ENCODE measurements at places on chromosomes 4 and X. TPM values are rescaled to one million over a fixed set of nuclear protein-coding genes. Genes with fewer than 3 reads are reported as not detected.

DNA sequence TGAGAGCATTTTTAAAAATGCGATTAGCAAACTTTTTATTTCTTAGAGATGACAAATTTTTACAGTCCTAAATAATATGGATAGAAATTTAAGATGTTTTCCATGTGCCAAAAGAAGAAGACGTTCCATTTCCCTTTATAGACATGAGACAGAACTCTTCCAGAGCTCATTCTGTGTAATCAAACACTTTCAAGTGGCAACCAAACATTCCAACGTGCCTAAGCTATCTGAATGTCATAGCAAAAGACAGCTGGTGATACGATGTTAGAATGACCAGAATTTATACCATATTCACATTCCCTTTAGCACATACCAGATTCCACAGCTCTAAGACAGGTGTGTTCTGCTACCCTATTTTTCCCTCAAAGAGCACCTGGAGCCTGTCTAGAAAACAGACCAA, 133.2 kb downstream of the ENOX2 start:
- DNase-seq = no peak

GRCh38 chr4:152579107-152579764, 43.3 kb upstream of the FBXW7 start:
- DNase-seq = no peak

GRCh38 chr4:130029442-130029841, 933.5 kb downstream of the C4orf33 start:
- DNase-seq = no peak

The IL15 gene
- total RNA-seq = 0.91 TPM

DNA sequence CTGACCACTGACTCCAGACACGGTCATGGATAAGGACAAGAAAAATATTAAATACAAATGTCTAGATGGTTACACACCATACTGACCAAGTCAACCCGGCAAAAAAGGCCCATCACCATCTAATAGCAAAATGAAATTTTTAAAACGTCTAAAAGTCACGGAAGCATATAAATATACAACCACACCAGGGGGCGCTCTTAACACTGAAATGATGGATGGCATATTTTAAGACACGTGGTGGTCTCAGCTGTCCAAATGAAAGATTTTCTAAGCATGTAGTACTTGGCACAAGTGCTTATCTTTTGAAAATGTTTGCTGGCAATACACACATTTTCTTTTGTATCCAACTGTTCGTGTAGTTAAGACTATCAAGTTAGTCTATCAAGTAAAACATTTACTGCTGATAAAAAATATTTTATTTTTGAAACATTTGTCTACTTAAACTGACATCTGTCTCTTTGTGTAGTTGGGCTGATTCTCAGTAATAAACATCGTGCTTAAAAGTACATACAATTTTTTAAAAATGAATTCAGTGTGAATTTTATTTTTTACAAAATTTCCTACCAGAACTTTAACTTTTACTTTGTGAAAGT, 64.6 kb downstream of the COX7B2 start:
- peak; percentile 70 for DNase-seq

DNA sequence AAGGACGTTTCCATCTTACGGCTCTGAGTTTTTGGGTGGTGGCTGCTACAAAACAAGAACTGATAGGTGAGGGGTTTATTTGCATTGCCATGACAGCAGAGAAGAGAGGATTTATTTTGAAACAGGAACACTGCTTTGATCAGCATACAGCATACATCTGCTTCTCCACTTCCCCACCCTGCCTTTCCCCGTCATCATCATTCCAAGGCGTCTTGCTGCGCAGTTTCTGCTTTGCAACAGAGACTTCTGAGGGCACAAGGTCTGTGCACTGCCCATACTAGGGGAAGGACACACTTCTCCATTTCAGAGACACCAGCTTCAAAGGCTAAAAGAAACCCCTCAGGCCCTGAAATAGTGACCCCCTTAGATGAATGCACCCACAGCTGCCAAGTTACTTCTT, 19.1 kb downstream of the STARD8 start:
- DNase-seq = no peak

DNA sequence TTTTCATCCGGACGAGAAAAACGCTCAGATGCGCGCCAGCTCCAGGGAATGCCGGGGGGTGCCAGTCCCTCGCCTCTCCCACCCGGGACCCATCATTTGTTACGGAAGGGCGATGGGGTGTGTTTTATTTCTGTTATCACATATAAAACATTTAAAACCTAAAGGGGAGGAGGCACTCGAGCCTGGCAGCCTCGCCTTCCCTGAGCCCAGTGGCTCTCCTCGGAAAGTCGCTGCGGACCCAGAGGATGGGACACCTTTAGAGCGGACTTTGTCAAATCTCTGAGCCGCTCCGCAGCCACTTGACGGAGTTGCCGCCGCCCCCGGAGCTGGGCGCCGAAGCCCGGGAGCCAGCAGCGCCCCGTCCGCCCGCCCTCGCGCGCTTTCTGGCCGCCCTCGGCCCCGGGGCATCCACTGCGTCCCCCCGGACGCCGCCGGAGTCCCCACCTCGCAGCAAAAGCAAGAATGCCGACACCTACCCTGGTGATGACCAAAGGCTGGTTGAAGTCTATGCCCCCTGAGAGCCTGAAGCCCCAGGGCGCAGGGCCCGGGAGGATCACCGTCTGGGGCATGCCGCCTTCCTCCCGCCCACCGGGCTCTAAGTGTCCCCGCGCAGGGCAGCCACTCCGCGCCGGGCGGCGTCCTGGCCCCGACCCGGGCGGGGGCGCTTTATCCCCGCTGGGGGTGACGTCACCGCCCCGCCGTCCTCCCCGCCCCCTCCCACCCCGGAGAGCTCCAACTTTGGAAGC, at the start of gene PDLIM3:
TSS of gene PDLIM3 (minus strand) at position 642 of the 746 bp plus-strand sequence. CDS start at position 569, 73 bp downstream.
- no peak for DNase-seq

DNA sequence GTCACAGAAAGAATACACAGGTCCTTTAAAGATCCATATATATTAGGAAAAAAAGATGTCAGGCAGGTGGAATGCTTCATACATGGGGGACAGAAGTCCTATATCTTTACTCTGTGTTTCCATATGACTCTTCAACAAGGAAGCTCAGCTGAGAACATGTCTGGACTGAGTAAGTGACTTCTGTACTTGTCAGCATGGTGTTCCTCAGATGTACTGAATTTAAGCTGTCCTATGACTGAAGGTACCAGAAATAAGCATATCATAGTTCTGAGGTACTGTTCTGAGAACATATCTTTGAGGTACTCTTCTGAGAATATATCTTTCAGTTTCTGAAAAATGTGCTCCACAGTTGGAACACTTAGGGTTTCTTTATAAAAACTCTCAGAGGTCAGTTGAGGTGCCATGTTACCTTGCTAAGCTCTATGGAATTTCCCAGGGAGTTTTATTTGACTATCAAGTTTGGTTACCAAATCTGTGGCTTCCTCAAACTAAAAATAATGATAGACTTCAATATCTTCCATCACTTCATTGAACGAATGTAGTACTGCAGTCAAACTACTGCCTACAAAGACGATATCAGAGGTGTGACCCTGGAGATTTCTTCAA, 597.2 kb upstream of the GNPDA2 start:
- DNase-seq = no peak

DNA sequence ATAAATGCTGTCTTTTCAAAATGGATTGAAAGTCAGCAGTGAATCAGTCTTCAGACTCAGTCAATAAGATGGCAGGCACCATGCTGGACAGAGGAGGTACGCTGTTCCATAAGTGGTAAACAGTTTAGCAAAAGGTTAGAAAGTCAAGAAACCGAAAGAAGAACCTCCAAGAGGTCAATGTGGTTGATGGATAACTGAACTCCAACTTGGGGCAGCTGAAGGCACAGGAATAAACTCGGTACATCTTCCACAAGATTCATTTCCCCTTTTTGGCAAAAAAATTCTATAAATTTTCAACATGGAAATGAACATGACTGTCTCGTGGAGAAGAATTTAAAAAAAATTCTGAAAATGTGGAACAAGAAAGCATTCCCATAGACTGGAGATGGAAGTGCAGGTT, 18.4 kb upstream of the SEL1L3 start:
- DNase-seq = no peak
